ENCODE measurements at places on chromosomes 5 and 9. TPM values are rescaled to one million over a fixed set of nuclear protein-coding genes. Genes with fewer than 3 reads are reported as not detected.

LCN1 gene
- not detected for total RNA-seq

ARL14EPL gene
- not detected for total RNA-seq

UGT3A1 gene
- total RNA-seq = not detected

DNA sequence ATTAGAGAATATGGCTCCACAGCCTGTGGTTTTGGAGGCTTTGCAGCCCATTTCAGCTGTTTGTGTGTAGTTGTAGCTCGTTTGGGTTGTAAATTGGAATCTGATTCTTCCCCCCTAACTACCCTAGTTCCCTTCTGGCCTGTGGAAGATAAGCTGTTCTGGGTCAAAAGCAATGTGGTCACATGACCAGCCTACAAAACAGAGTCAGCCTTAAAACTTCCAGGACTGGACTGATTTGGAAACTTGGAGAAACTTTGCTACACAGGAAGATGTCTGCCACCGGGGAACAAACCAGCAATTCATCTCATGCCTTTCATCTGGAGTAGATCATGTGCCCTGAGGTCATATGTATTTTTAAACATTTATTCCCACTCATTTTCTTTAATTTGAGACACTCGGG is 83.8 kb downstream of the DAPK1 start:
- no peak for DNase-seq

SLC35D2 gene
- 20.8 TPM for total RNA-seq

- peak; percentile 97 for DNase-seq
These were observed 13.0 kb downstream of the CXXC5 start for GRCh38 chr5:139660923-139661814.

- no peak for DNase-seq
These were observed 825.5 kb downstream of the TLR4 start for GRCh38 chr9:118529624-118530214.

GRM6 gene
- total RNA-seq = not detected

FRMD3 gene
- total RNA-seq = 0.28 TPM

DNA sequence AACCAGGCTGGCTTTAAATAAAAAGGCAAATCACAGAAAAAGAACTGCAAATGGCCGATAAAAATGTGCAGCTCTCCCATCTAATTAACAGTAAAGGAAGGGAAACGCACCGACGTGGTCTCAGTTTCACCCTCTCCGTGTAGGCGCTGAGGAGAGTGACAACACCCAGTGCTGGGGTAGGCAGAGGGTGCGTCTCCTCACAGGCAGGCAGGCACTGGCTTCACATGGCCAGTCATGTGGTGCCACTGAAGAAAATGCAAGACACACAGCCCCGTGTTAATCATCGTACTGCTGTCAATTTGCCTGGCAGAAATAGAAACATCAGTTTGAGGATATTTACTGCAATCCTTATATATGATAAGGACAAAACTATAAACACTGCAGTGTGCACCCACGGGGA is 178.4 kb downstream of the FANCC start:
- DNase-seq = no peak

- DNase-seq = no peak
These were observed 226.6 kb downstream of the CD180 start for GRCh38 chr5:66969963-66970362.
